Activated naive CD4-positive, alpha-beta T cell (primary cell): ENCODE measurements at places on chromosomes 3 and 15.

- no peak for DNase-seq
Observed at GRCh38 chr3:69209413-69209812, 87.0 kb upstream of the LMOD3 start.

GRCh38 chr3:175951047-175951694 is 1092.0 kb downstream of the NAALADL2 start:
- DNase-seq = no peak

DNA sequence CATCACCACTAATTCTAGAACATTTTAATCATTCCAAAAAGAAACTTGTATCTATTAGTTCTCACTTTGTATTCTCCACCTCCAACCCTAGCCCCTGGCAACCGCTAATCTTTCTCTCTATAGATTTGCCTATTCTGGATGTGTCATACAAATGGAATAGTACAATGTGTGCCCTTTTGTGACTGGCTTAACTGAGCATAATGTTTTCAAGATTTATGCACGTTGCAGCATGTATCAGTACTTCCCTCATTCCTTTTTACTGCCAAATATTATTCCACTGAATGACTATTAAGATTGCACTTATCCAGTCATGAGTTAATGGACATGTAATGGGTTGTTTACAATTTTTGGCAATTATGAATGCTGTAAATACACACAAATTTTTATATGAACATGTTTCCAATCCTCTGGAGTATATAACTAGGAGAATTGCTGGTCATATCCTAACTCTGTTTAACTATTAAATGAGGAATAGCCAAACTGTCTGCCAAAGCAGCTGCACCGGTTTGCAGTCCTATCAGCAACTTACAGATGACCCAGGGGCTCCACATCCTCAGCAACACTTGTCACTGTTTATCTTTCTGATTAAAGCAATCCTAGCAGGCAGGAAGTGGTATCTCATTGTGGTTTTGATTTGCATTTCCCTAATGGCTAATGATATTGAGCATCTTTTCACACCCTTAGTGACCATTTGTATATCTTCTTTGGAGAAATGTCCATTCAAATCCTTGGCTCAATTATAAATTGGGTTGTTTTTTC is 42.9 kb downstream of the DCUN1D1 start:
- no peak for DNase-seq

DNA sequence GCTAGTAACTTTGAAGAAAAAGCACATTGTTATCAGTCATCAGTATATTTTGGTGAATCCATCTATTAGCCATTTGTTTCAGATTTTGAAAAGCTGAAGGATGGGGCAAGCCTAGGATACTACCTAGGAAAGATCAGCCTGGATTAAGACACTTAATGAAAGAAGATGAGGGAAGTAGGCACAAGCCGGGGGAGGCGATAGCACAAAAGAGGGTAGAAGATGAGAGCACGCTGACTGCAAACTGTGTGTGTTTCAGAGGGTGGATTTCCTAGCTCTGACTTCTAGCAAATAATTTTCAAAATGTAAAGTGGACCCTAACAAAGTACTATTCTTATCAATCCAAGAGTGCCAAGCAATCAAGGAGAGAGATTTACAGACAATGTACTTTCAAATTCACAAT is 22.2 kb upstream of the SOX2 start:
- no peak for DNase-seq

- no peak for DNase-seq
Observed at GRCh38 chr15:33113666-33114373, 80.7 kb downstream of the FMN1 start.

- DNase-seq = no peak
Observed at GRCh38 chr3:133447750-133448477, 48.1 kb downstream of the BFSP2 start.

DNA sequence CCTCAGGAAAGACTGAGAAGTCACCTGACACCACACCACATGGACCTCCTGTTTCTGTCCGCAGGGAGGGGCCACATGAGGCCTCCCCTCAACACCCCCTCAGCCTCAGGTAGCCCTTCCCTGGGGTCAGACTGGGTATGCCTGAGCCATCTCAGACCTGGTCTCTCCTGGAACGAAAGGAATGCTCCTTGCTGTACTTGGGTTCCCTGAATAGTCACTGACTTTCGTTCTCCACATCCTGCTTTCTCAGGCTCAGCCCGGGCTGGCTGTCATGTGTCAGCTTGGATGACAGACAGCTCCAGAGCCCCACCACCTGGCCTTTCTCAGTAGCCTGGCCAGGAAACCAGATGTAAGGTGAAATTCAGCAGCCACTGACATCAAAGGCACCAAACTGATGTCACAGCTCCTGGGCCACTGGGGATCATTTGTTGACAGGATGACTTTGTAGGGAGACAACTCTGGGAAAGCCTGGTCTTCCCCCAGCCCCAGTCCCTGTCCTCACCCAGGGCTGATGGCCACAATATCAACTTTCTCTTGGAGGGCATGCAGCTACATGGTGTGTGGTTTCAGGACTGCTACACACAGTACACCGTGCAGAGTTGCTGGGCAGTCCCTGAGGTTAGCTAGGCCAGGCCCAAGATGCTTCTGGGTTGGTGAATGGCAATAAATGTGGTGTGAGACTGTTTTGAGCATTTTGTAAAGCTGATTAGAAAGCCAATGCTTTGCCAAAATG is 141.4 kb upstream of the MRPS22 start:
- no peak for DNase-seq

DNA sequence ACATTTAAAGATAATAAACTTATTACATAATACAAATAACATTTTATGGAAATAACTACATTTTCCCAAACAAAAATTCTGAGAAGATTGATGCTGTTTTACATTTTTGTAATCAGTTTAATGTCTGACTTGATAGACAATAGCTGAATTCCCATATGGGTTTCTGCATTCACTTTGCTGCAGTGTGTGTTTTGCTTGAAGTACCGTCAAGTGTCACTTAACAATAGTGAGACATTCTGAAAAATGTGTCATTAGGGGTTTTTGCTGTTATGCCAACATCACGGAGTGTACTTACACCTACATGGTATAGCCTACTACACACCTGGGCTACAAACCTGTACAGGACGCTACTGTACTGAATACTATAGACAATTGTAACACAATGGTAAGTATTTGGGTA is 57.5 kb downstream of the USF3 start:
- DNase-seq = no peak

DNA sequence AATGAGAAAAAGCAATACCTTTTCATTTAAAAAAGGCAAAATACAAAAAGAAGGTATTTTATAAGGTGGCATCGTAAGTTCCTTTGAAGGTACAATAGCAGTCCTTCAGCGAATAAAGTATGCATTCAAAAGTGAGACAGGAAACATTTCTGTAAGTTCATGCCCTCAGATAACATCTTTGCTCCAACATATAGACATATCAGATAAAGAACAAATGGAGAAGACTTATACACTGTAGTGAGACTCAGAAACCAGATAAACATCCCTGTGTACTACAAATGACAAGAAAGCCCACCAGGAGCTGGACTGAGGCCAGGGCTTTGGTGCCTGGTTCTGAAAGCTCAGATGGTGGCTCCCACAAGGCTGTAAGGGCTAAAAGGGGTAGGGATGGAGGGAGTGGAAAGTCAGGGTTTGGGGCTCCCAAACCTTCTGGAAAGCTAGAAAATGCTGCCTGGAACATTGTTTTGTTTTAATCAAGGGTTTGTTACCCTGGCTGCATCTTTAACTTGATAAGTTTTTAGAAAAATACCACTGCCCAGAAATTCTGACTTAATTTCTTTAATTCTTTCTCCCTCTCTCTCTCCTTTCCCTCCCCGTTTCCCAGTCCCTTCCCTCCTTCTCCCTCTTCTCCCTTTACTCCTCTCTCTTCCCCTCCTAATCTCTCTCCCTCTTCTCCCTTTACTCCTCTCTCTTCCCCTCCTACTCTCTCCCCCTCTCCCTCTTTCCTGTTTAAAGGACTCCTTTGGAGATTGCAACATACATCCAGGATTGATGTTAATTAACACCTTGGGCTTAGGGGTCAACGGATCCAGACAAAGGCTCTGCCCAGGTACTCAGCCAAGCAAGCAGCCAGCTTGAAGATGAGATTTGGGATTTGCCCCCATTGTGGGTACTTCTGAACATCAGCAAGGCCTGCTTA is 126.1 kb downstream of the AQP9 start:
- no peak for DNase-seq

GRCh38 chr3:120111898-120112297 is 17.7 kb upstream of the GSK3B start:
- no peak for DNase-seq

- no peak for DNase-seq
Observed at GRCh38 chr3:87272718-87273341, 3.6 kb downstream of the POU1F1 start.

DNA sequence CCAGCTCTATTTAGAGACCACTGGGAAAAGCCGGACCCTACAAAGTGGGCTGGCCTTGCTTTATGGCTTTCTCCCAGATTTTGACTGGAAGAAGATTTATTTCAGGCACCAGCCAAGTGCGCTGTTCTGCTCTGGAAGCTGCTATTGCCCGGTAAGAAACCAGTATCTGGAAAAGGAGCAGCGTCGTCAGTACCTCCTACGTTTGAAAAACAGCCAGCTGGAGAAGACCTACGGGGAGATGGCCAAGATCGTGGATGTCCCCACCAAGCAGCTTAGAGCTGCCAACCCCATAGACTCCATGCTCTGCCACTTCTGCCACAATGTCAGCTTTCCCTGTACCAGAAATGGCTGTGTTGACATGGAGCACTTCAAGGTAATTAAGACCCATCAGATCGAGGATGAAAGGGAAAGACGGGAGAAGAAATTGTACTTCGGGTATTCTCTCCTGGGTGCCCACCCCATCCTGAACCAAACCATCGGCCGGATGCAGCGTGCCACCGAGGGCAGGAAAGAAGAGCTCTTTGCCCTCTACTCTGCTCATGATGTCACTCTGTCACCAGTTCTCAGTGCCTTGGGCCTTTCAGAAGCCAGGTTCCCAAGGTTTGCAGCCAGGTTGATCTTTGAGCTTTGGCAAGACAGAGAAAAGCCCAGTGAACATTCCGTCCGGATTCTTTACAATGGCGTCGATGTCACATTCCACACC is 60.9 kb downstream of the PXYLP1 start:
- no peak for DNase-seq

GRCh38 chr15:25368850-25369249 is 70.0 kb downstream of the UBE3A start:
- DNase-seq = no peak

GRCh38 chr3:55692295-55692956 is 205.3 kb upstream of the WNT5A start:
- DNase-seq = no peak

DNA sequence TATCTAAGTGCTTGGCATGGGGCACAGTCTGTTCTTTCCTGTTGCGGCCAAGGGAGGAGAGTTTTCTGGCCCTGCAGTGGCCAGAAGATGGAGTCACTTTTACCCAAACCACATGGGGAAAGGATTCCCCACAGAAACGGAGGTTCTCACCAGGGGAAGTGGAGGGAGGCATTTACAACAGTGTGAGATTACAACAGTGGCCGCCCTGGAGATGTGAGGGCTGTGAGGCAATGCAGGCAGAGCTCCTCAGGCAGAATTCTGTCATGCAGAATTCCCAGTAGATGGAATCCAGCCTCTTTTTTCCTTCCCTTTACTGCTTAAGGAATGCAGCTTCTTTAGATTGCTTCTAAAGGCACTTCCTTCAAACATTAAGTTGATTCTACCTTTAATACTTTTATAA is 83.1 kb downstream of the CACNA1D start:
- DNase-seq = no peak

GRCh38 chr3:69052472-69052898 is 352 bp upstream of the TMF1 start:
- no peak for DNase-seq

DNA sequence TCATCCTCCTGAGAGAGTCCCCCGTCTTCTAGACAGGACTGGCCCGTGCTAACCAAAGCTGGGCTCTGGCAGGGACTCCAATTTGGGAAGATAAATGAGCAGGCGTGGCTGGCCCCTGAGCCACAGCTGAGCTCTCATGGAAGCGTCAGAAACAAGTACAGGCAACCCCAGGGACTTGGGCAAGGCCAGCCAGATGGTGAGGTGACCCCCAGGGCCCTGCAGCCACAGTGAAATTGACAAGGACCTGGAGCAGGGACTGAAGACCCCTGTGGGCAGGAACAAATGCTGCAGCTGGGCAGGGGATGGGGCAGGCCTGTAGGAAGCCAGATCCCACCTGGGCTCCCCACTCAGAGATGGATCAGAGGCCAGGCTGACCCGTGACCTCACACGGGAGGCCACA is 32.8 kb upstream of the CGNL1 start:
- DNase-seq = no peak

DNA sequence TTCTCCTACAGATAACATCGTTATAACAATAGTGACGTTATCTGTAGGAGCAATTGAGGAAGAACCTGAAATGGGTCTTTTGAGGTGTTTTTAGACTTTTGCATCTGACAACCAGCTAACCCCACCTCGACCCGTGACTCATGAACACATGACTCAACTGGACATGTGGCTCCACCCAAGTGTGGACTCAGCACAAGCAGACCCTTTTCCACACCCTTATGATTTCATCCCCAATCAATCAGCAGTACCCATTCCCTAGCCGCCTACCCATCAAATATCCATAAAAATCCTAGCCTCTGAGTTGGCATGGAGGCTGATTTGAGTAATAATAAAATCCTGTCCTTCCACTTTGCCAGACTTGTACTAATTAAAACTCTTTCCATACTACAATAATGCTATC is 255.4 kb downstream of the ARPP21 start:
- DNase-seq = no peak

GRCh38 chr15:85588677-85589076 is 206.0 kb downstream of the KLHL25 start:
- DNase-seq = no peak

DNA sequence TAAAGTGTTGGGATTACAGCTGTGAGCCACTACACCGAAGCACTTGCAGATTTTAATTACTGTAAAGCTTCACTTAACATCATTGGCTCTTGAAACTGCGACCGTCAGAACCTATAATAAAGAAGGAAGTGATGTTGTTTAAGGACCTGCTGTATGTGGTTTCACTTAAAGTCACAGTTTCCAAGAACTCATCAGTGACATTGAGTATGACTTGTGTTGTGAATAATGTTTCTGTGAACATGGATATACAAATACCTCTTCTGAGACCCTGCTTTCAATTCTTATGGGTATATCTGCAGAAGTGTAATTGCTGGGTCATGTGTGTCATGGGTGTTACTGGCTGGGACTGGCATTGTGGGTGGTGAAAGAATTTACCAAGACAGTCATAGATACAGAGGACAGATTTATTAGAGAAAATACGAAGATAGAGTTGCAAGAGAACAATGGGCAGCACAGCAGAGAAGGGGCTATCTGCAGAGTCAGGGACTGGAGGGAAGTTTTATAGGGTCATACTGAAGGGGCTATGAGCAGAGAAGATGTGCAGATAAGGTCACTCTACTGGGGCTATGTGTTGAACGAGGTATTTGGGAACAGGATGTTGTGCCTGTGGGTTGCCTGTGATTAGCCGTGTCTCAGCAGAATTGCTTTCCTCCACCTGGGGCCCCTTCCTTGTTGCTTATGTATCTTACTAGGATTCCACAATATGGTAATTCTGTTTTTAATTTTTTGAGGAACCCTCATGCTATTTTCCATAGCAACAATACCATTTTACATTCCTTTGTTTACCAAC is 4.5 kb downstream of the NDUFB5 start:
- DNase-seq = no peak

- DNase-seq = no peak
Observed at GRCh38 chr3:3821777-3822176, 22.5 kb downstream of the LRRN1 start.

- no peak for DNase-seq
Observed at GRCh38 chr3:41498847-41499246, 299.5 kb downstream of the CTNNB1 start.

- no peak for DNase-seq
Observed at GRCh38 chr3:56122911-56123310, 345.4 kb downstream of the ERC2 start.

GRCh38 chr3:42914771-42915515 is 9.0 kb downstream of the ZNF662 start:
- no peak for DNase-seq

GRCh38 chr15:26087881-26088280 is 224.8 kb upstream of the ATP10A start:
- DNase-seq = no peak
